ENCODE measurements at places on chromosomes 6 and 20.

- DNase-seq, result no peak
Measured at GRCh38 chr20:63923651-63924050, 28.7 kb downstream of the DNAJC5 start.

DNA sequence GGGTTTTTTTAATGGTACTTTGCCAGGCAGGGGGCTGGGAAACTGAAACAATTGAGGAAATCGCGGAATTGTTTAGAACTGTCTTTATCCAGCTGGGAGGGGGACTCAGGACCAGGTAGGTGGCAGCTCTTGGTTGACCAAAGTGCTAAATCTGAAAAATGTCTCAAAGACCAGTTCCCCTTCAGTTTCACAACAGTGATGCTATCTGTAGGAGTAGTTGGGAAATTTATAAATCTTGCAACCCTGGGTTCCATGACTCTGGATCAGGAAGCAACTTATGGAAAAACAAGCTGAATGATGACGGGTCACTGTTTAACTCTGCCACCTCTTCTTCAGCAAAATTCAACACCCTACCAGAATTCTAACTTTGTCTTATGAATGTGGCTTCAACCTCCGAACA, 99.7 kb downstream of the FAM50B start:
- DNase-seq, result no peak

GRCh38 chr6:41900861-41901260, 5.7 kb upstream of the USP49 start:
- DNase-seq, result no peak

GRCh38 chr6:16496210-16496609, 257.8 kb downstream of the GMPR start:
- no peak for DNase-seq

DNA sequence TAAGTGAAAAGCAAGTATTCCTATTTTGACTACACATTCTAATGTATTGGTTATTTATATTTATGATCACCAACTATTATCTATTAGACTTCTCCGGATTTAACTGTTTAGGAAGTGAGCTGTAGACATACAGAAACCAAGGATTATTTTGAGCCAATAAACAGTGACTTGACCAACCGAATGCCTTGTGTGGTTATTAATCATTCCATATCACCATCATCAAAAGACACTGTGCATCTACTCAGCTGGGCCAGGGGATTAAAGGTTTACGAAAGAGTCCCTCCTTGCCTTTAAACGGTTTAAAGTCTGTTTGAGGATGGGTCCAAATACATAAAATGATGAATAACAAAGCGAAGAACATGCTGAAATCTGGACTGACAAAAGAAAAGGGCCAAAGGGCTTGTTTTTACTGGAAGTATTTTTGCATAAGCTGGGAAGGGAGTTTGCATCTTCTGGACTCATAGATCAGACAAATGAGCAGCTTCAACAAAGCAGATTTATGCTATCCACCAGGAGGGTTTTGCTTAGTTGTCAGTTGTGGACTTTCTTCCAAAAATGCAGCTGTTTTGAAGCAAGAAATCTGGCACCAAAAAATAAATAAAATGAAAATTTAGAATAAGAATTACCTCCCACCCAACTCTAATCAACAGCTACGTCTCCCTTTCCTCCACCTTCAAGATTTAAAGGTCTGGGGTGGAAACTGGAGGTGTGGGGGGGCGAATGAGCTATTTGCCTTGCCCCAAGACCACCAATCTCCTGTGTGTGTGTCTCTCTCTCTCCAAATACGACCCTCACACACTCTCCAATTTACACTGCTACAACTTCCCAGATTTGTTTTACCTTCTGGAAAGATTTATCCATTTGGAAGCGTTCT, 33.6 kb upstream of the ID4 start:
- no peak for DNase-seq

DNA sequence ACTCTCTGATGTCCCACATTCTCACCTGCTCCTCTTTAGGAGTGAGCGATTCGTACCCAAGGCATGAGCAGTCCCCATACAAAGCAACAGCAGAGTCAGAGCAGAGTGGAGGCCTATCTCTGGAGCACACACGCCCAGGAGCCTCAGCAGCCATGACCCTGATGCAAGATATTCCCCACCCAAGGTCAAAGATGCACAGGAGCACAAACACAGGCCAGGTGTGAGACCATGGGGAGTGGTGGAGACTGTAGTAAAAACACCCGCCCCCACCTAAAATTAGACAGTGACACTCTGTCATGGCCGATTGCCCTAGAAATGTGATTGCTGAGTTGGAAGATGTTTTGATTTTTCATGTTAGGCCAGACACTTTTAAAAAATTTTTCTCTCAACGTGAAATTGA, 21.4 kb downstream of the RRBP1 start:
- no peak for DNase-seq

DNA sequence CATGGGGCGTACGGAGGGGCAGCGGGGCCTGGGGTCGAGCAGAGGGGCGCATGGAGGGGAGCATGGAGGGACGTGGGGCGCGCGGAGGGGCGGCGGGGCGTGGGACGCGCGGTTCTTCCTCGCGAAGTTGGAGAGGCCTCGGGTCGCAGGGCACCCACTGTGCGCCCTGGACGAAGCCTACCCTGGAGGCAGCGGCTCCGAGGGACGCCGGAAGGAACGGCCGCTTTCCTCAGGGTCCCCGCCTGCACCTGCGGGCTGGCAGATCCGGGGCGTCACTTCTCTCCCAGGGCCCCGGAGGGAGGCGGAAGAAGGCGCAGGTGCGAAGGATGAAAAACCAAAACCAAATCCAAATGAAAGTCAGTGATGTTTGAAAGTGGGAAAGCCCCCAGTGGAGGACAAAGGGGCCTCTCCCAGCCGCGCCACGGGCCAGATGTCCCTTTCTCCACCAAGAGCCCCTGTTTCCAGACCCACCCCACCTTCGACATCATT, 142.1 kb upstream of the PDE10A start:
- no peak for DNase-seq

- no peak for DNase-seq
Measured at GRCh38 chr20:9480066-9480465, 34.3 kb upstream of the LAMP5 start.

GRCh38 chr6:49462599-49462926, 490 bp downstream of the MMUT start:
- DNase-seq, result no peak

DNA sequence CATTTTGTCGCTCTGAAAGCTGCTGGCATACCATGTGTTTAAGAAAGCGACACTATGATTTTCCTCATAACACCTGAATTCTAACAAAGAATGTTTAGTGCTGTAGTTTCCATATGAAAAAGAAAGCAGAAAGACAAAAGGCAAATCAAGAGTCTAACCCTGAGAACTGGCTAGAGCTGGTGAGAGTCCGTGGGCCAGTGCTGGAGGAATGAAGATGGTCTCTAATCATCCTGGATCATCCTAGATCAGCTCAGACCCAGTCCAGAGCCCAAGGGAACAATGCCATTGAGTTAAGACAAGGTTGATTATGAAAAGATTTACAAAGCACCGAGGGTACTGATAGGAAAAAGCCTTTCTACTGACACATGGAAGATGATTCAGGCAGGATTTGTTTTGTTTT, 73.0 kb upstream of the MYLIP start:
- no peak for DNase-seq

GRCh38 chr6:24696097-24696496, 22.9 kb downstream of the C6orf62 start:
- DNase-seq, result no peak

GRCh38 chr6:144657691-144658090, 372.6 kb downstream of the UTRN start:
- DNase-seq, result no peak
